Activated T-helper 1 cell treated with anti-CD3 and anti-CD28 coated beads, Interleukin-12 subunit alpha, Interleukin-12 subunit beta, Interleukin-2, Interleukin-4 antibody, amounts not matched to agents 30 ng/mL and 10 ng/mL and 1 ng/mL, durations not matched to agents 14 hours and 24 hours and 36 hours (primary cell): ENCODE measurements at places on chromosomes 1 and 21. TPM values are rescaled to one million over a fixed set of nuclear protein-coding genes. Genes with fewer than 3 reads are reported as not detected.

DNA sequence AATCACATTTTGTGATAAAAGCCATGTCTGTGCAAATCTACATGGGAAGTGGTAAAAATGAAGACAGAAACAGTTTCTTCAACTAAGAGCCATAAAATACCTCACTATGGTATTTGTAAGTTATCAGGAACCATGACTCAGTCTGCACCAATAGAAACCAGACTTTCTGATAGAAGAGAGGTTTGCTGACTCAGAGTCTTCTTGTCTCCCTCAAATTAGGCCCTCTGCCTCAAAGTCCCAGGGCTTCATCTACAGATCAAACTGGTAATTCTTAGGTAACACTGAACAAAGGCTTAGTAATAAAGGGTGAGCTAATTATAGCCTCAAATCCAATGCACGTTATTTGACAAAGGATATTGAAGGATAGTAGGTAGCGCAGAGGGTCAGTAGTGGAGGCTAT is 30.9 kb upstream of the SSX2IP start:
- no peak for DNase-seq

- no peak for DNase-seq
Measured at GRCh38 chr1:19300211-19300610, 11.6 kb upstream of the AKR7A3 start.

The LRRC39 gene
- total RNA-seq: 0.36 and 1.0 TPM in 2 replicates

The RRP1 gene
- 90.9 and 91.8 TPM in 2 replicates for total RNA-seq

DNA sequence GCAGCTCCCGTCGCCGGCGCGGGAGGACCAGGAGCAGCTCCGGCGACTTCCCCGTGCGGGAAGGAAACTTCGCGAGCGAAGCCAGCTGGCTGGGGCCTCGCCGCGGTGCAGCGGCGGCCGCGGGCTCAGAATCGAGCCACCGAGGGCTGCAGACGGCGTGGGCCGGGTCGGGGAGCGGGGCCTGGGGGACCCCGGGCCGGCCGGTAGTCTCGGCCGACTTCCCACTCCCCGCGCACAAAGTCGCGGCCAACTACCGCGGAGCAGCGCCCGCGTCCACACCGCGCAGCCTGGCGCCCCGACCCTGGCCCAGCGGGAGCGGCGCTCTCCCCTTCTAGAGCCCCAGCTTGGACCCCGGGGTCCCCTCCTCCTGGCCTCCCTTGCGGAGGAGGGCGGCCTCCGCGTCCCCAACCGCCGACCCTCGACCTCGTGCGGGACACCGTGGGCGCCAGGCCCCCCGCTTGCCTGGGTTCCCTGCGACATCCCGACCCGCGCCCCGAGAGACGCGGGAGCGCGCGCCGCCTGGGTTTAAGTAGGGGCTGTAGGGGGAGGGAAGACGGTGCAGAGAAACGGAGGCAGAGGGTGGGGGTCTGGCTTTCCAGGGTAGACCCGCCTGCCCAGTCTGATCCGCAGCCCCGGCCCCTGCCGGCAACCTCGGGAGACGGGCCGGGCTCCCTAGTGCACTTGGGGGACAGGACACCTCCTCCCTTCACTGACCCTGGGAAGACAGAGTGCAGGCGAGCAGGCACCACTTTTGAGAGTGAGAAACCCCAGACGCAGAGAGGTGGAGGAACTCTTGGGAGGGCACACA is 4.7 kb downstream of the PRDM16 start:
- DNase-seq: no peak

- no peak for DNase-seq
Measured at GRCh38 chr1:193626695-193627094, 440.3 kb upstream of the B3GALT2 start.

DNA sequence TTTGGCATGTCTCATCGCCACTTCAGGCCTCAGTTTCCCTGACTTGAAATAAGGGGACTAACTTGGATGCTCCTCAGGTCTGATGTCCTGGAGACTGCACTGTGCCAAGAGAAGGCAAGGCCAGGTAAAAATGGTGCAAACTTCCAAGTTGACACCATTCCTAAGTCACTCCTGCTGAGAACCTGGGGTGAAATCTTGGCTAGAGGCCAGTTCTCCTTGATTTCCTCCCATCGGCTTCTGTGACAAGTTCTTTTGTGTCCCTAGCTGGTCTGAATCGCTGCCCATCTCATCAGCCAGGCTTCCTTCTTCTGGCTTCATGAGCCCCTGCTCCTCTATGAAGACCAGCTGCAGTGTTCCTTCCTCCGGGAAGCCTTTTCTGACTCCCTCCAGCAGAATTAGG is 48.6 kb upstream of the ID3 start:
- no peak for DNase-seq

GRCh38 chr1:17610713-17611112 is 71.2 kb downstream of the ARHGEF10L start:
- DNase-seq: no peak

The HOOK1 gene
- total RNA-seq: 1.8 and 2.4 TPM in 2 replicates

DNA sequence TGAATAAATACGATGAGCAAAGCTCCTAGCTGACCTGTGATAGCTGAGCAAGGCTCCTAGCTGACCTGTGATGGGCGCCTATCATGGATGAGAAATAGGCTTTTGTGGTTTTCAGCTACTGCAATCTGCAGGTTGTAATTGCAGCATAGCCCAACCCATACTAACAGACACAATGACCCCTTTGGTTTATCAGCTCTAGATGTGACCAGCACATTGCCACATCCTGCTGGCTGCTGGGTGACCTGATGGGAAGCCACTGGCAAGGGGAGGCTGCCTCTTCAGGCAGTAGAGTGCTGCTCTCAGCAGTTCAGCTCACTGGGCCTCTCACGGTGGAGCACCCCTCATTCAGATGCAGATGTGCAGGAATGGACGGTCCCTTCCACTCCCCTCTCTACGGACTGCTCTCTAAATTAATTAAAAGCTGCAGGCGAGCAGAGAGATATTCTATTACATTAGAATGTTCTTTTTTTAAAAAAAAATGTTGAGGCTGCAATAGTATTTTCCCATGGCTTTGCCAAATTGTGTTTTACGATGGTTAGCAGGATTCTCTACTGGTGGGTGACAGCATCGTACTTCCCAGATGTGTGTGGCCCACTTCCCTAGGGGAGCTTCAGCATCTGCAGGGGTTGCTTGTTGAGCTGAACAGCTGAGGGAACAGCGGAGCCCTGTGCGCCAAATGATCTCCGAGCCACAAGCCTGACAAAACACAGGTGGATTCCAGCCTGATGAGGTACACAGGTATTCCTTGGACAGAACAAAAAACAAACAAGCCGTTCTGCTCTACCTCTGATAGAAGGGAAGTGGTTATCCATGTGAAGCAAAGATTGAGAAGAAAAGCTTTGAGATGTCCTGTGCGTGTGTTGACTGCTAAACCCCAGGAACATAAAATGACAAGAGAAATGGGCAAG is 65.0 kb downstream of the SYT6 start:
- DNase-seq: no peak

DNA sequence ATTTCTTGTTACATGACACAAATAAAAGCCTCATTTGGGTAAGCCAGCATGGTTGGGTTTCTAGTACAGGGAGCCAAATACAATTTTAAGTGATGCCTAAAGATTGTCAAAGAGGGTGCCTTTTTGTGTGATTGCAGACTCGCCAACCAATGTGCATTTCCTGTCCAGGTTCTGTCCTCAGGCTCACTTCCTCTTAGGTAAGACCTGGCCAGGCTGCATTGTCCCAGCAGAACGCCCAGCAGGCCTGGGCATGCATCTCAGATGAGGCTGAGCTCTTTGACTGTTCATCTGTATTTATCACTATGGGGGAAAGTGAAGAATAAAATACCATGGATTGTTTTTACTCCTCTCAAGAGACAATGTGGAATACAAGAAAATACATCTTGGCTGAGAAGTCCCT is 49.7 kb downstream of the KCNC4 start:
- DNase-seq: no peak

- DNase-seq: no peak
Measured at GRCh38 chr1:190472494-190472893, 5.2 kb downstream of the BRINP3 start.

GRCh38 chr1:24463776-24464735 is 38.6 kb upstream of the RCAN3 start:
- no peak for DNase-seq

- DNase-seq: no peak
Measured at GRCh38 chr1:85033221-85033620, 15.1 kb downstream of the MCOLN3 start.

The SHISAL2A gene
- total RNA-seq: 5.7 and 6.0 TPM in 2 replicates

DNA sequence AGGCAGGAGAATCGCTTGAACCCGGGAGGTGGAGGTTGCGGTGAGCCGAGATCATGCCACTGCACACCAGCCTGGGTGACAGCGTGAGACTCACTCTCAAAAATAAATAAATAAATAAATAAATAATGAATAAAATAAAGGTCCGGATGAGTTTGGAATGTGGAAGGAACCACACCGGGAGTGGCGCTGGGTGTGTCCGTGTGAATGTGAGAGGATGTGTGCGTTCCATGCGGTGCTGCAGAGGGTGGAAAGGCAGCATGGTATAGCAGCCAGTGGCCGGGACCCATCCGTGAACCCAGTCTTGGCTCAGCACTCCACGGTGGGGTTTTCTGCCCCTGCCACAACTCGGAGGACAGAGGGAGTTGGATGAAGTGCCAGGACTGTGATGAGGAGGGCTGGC is 56.2 kb upstream of the POFUT2 start:
- DNase-seq: no peak

DNA sequence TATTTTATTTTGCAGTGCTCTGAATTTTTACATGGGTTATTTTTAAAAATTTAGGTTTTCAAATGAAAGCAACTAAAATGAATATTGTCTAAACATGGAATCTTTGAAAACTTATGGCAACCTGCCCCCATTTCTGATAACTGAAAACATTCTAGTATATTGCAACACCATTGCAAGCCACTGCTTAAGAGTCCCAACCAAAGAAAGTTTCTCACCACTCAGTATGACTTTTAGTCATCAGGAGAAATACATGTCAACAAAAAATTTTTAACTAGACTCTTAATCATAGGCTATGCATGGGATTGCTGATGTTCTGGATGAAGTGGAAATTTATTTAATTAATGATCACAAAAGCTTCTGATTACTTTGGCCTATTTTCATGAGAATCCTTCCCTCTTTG is 112.1 kb downstream of the TNFSF18 start:
- DNase-seq: no peak
